Activated CD4-positive, alpha-beta T cell treated with anti-CD3 and anti-CD28 coated beads, Interleukin-10, Interleukin-2, amounts not matched to agents 100 ng/mL and 50 ng/mL, durations not matched to agents 16 hours and 8 hours (primary cell): ENCODE measurements at places on chromosomes 2 and 18.

GRCh38 chr2:53969285-53969967 lies 1.4 kb downstream of the PSME4 start:
- peak; percentile 69 for DNase-seq

- DNase-seq: no peak
Measured at GRCh38 chr2:238818561-238818960, 29.3 kb upstream of the TWIST2 start.

DNA sequence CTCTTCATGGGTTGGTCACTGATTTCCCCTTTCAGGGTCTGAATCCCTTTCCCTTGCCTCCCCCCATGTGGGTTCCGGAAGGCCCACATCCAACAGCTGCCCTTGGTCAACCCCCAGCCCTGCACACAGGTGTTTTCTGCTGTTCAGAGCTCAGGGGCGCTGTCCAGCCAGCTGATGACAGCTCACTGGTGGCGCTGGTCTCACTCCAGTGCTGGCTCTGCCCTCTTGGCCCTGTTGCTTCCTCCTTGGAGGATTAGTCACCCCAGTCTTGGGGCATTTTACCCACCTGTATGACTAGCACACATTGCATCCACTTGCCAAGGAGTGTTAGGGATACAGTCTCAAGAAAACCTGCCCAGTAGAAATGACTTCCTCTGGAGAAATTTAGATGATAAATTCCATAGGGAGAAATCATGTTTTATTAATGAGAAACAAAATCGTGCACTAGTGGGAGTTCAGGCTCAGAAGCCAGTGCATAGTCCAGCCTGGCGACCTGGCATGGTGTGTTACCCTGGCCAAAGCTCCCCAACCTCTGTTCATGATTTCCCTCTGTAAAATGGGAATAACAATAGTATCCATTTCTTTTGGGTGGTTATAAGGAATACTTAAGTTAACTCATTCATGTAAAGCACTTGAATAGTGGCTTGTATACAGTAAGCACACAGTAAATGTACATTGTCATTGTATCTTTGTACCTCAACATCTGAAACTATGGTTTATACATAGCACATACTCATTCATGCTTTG lies 21.6 kb downstream of the CRIM1 start:
- DNase-seq: no peak

DNA sequence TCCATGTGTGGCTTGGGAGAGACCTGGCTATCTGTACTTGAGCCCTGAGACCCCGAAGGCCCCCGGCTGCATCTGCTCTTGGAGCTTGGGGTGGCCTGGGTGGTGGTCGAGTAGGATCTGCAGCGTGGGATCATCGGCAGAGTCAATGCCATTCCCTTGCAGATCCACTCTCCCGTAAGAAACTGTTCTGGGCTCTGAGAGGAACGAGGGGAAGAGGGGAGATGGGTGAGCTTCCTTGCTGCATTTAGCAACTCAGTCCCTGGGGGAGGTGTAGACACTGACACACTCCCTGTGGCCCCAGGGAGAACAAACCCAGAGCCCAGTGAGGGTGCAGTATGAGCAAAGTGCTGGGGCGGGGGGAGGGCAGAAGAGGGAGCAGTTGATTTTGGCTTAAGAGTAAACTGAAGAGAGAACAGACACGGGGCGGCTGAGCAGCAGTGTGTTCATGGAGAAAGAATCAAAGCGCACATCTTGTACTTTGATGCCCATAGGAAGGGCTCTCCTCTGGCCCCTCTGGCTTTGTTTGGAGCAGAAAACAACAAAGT lies 8.5 kb downstream of the GREB1 start:
- no peak for DNase-seq

- no peak for DNase-seq
Measured at GRCh38 chr2:213848631-213849030, 562.2 kb upstream of the VWC2L start.

GRCh38 chr18:33812186-33812585 lies 234.2 kb downstream of the ASXL3 start:
- no peak for DNase-seq

- no peak for DNase-seq
Measured at GRCh38 chr18:25518716-25519053, 166.7 kb upstream of the ZNF521 start.

DNA sequence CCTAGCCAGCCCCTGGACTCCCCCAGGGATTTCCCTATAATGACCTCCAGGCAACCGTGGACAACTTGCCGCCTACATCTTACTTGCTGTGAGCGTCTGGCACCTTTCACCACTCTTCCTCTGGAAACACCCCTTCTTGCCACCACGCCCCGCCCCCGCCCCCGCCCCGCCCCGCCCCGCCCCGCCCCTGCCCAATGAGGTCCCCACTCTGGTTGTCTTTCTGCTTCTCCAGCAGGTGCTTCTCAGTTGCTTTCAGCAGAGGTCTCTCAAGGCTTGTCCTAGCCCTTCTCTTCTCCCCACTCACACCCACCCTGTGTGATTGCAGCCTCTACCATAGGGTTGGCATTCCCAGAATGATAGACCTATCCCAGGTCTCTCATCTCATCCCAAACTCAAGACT lies 214.5 kb downstream of the EN1 start:
- DNase-seq: no peak

DNA sequence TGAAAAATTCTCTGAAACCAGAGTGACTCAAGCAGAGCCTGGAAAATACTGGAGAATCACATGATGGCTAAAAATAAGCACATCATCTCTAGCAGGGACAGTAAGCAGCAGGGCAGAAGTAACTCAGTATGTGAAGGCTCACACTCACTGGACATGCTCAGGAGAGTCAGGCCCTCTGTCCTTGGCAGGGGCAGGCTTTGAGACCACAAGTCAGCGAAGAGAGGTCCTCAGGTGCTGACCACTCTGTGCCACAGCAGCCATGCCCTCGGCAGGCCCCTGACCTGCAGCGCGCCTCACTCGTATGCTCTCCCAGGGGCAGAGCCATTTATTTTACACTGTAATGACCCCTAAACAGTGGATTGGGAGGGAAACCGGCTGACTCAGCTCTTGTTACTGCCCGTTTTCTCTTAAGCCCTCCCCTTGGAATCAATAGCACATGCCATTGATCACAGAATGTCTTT lies 76.8 kb downstream of the MAPRE2 start:
- no peak for DNase-seq

DNA sequence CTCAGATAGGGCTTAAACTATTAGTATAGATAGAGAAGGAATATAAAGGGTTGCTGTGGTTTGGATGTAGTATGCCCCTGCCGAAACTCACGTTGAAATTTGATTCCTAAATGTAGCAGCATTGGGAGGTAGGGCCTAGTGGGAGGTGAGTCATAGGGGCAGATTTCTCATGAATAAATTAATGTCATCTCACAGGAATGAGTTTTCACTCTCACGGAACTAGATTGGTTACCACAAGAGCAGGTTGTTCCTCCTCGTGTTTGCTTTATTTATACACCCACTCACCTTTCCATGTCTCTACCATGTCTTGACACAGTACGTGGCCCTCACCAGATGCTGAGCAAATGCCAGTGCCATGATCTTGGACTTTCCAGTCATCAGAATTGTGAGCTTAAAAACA lies 218.2 kb downstream of the RBM43 start:
- no peak for DNase-seq

DNA sequence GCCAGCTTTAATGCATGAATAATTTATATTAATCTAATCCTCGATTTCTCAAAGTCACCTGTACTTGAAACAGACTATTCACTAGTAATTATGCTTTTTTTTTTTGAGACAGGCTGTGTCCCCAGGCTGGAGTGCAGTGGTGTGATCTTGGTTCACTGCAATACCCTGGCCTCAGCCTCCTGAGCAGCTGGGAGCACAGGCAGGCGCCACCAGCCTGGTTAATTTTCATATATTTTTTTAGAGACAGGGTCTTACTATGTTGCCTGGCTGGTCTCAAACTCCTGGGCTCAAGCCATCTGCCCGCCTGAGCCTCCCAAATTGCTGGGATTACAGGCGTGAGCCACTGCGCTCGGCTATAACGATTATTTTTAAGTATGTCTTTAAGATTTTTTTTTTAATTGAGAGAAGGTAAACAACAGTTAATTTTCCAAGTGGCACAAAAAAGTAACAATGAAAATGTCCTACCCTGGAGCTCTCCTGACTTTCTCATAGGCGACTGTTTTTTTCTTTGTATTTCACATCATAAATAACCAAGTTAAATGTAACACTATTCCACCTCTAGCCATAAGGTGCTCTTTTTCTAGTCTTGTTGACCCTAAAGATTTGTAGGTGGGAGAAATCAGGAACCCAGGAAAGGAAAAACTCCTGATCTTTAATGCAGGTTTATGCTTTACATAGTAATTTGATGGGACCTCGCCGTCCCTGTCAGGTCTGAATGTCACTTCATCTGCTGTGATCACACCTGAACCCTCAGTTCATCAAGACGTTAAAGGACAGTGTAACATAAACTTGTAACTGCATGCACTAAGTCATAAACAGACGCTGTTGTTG lies 1.3 kb upstream of the ANKRD12 start:
- no peak for DNase-seq

DNA sequence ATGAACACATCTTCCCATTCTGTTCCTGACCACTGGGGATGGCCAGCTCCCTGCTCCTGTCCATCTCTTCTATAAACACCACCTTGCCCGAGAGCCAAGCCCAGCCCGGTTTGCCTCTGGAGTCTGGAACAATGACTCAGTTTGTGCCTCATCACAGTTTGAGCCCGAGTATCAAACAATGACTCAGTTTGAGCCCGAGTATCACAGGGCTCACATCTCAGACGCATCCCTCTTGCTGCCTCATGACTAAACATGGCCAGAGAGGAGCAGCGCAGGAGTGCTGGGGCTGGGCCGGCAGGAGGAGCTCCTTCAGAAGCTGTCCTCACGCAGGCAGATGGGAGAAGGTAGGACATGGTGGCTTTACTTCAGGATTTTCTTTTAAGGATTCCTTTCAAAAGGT lies 68.7 kb downstream of the PXDN start:
- no peak for DNase-seq

DNA sequence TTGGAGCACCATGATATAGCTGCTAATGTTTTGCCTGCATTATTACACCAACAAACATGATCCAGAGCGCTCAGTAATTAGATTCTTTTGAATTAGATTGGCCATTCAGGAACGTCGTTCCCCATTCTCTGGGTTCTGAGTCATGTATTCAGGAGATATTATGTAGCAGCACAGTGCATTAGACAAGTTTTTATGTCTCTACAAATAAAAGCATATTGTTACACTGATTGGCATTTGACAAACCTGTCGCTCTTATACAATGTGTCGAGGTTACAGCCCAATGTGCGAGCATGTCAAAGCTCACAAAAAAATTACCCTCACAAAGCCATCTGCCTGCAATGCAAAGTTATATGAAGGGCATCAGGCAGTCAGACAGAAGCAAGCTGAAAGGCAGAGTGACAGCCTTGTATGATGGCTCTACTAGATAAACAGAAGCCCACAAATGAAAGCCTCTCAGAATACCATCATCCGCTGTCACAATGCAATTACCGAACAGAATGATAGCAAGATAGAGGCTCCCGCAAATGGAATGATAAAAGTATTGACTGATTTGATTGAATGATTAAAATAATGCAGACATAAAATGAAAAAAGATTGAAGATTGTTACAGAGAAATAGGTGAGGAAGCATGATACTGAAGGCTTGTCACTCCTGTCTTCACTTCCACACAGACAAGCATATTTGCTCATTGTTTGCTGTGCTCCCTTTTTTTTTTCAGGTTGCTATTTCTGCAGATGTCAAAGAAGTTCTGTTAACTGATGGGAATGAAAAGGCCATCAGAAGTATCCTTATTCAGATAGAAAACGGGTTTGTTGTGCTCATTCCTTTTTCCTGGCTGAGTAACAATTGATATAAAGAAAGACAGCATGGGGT lies 234.6 kb upstream of the SIX3 start:
- no peak for DNase-seq

GRCh38 chr2:7194950-7195349 lies 277.7 kb downstream of the RNF144A start:
- no peak for DNase-seq

DNA sequence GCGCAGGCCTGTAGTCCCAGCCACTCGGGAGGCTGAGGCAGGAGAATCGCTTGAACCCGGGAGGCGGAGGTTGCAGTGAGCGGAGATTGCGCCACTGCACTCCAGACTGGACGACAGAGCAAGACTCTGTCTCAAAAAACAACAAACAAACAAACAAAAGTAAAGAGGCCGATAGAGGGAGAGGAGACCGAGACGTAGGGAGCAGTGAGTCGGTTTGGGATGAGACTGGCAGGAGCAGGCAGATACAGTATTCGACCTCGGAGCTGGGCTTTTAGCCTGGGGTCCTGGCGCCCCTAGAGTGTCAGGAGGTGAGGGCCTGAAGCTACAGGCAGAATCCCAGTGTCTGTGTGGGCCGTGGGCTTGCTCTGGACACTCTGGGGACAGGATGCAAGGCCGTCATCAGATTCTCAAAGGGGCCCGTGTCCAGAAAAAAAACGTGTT lies 51.2 kb downstream of the SLC4A1AP start:
- no peak for DNase-seq

DNA sequence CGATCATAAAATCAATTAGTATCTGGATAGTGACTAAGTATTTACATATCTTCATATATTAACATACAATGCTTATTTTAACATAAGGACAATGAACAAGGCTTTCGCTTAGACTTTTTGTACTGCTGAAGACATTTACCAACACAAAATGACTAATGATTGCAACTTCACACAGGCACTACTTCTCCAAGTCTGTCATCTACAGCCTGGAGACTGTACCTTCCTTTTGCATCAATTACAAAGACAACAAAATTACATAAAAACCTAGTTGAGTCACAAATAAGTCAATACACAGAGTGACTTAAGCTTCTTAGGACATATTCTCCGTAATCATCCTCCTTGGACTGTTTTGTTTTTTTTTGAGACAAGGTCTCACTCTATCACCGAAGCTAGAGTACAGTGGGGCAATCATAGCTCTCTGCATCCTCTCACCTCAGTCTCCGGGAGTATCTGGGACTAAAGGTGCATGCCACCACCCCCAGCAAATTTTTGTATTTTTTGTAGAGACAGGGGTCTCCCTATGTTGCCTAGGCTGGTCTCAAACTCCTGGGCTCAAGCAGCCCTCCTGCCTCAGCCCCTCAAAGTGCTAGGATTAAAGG lies 15.9 kb downstream of the PUM2 start:
- DNase-seq: no peak

DNA sequence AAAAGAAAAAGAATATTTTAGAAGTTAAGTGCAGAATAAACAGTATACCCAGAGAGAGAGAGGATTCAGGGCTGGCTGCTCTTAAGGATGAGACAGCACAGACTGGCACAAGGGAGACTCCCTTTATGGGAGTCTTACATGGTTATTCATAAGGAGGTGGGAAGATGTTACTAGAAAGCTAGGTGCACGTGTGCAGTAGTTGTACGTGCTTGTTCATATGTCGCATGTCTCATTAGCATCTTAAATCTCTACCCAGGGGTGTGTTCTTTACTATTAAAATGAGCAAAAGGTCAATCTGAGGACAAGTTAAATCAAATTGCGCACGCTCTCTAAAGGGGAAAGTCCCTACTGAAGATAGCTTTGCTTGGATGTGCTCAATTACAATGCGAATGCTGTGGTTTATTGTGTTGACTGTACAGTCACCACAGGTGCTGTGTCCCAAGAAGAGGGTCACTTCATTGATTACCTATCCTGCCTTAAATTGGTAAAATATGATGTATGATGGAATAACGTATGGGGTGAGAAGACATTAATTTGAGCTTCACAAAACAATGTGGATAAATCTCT lies 368.0 kb upstream of the SPHKAP start:
- no peak for DNase-seq

- DNase-seq: no peak
Measured at GRCh38 chr2:218387369-218388194, 5.5 kb downstream of the SLC11A1 start.

GRCh38 chr2:119223521-119224390 lies at the start of gene STEAP3:
Gene STEAP3 (plus strand): TSS chr2:119223834. CDS start chr2:119231013, 7,179 bp downstream.
- peak; percentile 5 for DNase-seq
